Ascending aorta (tissue), 2 donors: ENCODE measurements at places on chromosomes 1 and 21. TPM values are rescaled to one million over a fixed set of nuclear protein-coding genes. Genes with fewer than 3 reads are reported as not detected.

GRCh38 chr1:208433086-208433485 lies 188.9 kb upstream of the PLXNA2 start:
- no peak for DNase-seq

DNA sequence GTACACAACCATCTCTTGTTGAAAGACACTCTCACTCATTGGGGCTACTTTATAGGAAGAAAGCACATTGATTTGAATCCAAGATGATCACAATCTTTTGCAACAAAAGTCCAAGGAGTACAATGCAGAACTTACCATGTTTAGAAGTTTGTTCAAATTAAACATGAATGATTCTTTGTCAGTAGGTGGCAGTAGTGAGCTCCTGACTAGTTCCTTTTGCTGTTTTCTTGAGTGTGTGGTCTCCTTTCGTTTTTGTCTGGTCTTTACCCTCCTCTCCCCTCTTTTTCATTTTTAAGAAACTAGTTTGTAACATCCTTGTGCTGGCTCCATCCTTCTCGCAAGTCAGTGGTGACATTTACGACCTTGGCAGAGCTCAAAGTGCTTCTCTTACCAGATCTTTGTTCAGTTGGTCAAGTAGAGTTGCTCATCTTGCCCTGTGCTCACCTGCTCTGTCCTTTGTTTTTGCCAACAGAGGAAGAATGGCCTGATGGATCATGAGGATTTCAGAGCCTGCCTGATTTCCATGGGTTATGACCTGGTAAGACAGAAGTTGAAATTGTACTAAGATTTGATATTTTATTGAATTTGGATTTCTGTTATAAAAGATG lies 35.7 kb upstream of the MTR start:
- DNase-seq: no peak

GRCh38 chr1:104878203-104878909 lies 1128.7 kb downstream of the AMY1C start:
- DNase-seq: no peak

DNA sequence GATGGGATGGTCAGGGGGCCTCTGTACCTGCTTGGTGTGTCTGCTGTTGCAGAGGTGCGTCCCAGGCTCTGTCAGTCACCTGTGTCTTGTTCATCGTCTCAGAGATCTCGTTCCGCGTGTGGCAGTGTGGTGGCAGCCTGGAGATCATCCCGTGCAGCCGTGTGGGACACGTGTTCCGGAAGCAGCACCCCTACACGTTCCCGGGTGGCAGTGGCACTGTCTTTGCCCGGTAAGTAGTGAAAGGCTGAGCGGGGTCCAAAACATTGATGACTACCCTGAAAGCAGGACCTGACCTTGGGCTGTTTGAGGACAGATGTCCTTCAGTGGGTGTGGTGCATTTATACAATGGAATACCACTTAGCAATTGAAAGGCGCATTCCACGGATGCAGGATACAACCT lies 171.0 kb downstream of the PGBD5 start:
- DNase-seq: no peak

DNA sequence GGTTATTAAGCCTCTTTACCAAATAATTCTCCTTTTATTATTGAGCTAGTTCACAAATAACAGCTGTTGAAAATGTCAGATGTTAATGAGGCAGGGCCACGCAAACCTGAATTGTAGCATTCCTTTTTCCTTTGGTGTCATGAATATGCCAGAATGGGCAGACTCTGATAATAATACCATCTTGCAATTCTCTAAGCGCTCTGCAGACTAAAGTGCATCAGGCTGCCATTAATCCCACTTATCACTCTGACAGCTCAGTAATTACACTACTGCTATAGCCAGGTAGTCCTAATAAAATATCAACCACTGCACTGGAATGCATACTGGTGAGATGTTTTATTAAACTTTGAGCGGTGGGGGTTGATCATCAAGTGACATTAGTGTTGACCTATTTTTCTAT lies 177.7 kb downstream of the DPYD start:
- no peak for DNase-seq

DNA sequence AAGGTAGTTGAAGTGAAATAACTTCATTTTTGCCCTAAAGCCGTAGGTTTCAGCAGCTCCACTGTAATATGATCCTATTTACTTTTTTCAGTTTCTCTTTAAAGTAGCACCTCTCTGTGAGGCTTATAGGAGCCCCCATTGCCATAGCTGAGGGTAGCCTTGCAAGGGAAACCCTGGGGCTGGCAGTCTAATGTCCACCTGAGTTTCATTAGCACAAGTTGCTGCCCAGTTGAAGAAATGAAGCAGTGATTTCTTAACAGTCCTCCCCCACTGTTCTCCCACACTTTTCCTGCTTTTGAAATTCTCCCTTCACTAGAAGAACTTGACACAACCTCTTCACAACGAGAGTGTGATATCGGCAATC lies 1.5 kb downstream of the HMCN1 start:
- no peak for DNase-seq

Gene U2AF1
- 12.9 TPM for total RNA-seq

DNA sequence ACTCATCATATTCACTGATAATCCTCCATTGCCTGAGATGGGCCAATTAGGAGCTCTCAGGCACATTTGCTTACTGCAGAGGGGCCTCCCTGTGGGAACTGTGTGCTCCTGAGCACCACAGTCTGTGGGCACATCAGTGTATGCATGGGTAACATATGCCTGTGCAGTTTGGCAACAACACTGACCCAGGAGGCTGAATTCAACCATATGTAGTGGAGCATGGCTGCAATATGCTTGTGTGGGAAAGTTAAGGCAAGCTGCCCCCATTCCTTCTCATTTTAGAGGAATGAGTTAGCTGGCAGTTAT lies 11.8 kb upstream of the FMOD start:
- no peak for DNase-seq

DNA sequence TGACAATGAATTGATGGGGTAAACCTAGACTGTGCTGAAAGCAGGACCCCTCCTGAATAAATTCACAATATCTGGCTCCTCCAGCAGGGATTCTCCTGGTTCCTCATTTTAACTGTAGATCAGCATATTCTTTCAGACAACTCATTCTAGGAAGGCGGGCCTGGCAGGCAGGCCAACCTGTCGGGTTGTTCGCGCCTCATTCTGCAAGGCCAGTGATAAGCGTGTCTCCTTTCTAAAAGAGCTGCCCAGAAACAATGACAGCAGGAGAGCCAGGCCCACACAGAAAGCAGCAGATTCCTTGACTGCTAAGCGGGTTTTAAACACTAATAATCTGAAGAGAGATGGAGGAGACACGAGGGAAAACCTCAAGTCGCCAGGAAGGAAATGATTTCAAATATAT lies 70.0 kb downstream of the NTPCR start:
- DNase-seq: no peak

DNA sequence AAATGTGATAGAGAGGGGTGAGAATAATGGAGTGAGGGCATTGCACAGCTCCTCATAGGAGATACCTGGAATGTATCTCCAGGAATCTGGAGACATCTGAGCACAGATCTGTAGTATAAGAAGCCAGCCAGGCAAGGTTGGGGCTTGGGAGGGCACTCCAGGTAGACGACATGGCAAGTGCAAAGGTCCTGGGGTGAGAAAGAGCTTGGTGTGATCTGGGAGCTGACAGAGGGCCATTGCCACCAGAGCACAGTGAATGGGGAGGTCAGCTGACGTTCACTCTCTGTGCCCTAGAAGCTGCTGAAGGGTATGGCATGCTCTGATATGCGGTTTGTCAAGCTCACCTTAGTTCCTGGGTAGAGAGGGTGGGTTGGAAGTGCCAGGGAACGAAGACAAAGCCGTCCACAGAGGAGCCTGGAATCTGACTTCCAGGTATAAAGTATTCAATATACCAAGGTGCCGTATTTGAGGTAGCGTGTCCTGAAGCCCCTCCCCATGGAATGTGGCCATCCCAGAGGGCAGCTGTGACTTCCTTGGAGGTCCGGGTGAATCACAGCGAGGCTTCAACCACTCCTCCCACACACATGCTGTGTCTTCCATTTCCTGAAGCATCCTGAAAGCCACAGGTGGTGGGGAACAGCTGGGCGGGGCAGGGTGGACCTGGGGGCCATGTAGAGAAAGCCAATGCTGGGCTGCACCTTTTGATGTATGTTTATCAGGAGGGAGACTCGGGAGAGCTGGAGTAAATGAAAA lies 182.7 kb upstream of the KLHDC7A start:
- DNase-seq: no peak

GRCh38 chr1:119133987-119134386 lies 6.5 kb downstream of the WARS2 start:
- no peak for DNase-seq

DNA sequence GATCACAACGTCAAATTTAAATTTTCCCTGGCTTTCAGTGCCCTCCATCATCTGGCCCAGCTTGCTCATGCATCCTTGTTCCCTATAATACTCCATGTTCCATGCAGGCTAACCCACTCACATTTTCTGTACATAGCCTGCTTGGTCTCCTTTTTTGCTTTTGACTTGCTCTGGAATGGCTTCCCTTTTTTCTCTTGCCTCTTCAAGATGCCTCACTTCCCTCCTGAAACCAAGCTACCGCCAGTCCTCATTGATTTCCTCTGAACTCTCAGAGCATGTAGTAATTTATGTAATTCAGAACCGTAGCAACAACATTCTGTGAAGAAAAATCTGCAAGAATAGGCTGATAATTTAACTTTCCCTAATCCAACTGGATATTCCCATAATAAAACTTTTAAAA lies 10.3 kb downstream of the CAP1 start:
- no peak for DNase-seq

GRCh38 chr1:231508941-231509340 lies 19.5 kb upstream of the TSNAX start:
- no peak for DNase-seq

GRCh38 chr21:39738566-39738965 lies 6.4 kb upstream of the IGSF5 start:
- no peak for DNase-seq

- no peak for DNase-seq
Observed at GRCh38 chr1:173789841-173790240, 34.6 kb upstream of the DARS2 start.

Gene HES3
- not detected for total RNA-seq

- no peak for DNase-seq
Observed at GRCh38 chr1:37540036-37540785, 13.9 kb downstream of the SNIP1 start.

DNA sequence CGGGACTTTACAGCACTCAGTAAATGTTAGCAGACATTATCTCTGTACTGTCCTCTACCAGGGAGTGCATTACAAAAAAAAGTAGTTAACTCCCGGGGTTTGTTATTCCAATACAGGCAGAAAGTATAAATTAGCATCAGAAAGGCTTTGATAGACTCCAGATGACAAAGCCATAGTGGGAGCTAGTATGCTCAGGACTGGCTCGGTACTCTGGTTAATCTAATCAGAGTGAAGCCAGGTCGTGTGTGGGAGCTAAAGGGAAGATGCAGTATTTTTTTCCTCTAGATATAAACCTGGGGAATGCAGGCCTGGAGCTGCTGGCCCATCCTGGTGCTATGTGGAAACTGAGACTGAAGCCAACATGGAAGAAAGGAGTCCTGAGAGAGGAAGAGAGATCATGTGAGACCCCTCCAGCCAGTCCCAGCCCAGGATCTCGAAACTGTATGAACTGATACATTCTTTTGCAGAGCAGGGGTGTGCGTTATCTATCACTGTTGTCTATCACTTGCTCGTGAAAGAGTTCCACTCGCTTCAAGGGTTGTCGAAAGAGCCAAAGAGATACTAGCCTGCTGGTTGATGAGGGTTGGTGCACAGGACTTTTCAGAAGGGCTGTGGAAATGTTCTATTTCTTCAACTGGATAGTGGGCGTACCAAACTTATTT lies 125.8 kb downstream of the PLPP3 start:
- DNase-seq: no peak

- DNase-seq: no peak
Observed at GRCh38 chr21:17782051-17782450, 37.1 kb downstream of the C21orf91 start.

- DNase-seq: no peak
Observed at GRCh38 chr1:43962324-43962723, 7.5 kb upstream of the DPH2 start.

- no peak for DNase-seq
Observed at GRCh38 chr1:76951153-76951552, 83.9 kb downstream of the ST6GALNAC5 start.

DNA sequence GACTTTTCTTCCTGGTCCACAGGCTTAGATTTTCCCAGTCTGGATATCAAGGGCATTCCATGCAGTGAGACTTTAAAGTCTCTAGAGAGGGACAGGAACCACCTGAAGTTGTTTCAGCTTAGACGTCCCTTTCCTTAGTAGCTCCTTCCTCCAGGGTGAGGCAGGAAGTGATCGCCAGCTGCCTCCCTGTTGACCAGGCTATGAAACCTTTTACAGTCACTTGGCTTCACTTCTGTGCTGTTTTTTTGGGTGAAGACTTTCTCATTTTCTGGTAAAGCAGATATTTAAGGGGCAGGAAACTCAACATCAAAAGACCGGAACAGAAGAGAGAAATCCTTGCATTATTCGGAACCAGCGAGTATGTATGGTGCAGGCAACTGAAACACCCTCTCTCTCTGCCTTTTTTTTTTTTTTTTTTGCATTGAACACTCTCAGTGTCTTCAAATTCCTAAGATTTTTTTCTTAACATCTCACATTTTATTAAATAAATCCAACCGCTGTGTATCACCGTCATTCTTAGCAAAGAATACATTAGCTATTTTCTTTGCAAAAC lies 234.6 kb upstream of the IRF2BP2 start:
- no peak for DNase-seq

DNA sequence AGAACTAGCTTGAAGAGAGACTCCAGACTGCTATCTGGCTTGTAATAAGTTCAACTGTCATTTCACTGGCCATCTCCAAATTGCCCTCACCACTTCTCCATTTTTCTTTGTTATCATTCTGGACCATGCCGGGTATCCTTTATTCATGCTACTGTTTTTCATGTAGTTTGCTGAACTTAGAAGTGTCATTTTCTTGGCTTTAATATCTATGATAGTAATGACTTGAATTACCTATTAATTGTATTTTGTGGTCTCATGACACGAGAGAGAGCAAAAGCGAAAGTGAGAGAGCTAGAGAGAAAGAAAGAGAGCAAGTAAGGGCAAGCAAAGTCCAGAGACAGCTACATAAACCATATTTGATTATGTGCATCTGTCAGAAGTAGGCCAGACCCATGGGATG lies 184.9 kb upstream of the ATP1B1 start:
- DNase-seq: no peak

- no peak for DNase-seq
Observed at GRCh38 chr1:198444792-198445191, 95.7 kb downstream of the ATP6V1G3 start.

- DNase-seq: no peak
Observed at GRCh38 chr1:106960412-106960811, 96.1 kb upstream of the PRMT6 start.

- DNase-seq: no peak
Observed at GRCh38 chr1:109255097-109255651, 5.8 kb downstream of the CELSR2 start.

GRCh38 chr1:93784538-93784937 lies 94.5 kb downstream of the DNTTIP2 start:
- no peak for DNase-seq

Gene HP1BP3
- 109 TPM for total RNA-seq
